ENCODE measurements at places on chromosomes 12 and 14.

DNA sequence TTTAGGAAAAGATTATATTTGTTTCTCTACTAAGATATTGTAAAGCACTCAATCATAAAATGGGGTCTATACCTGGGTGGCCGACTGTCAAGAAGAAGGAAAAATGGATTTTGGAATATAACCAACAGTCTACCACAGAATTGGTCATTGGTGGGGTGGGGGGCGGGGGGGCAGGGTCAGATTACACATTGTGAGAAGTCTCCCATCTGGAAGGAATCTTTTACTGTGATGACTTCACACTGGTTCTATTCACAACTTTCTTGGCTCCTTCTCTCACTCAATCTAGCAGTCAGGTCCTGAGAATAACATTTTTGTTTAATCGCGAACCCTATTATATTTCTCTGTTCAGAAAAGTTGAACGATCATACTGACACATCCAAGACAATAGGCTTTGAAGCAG is 8.7 kb upstream of the CLEC4E start:
- DNase-seq: no peak

DNA sequence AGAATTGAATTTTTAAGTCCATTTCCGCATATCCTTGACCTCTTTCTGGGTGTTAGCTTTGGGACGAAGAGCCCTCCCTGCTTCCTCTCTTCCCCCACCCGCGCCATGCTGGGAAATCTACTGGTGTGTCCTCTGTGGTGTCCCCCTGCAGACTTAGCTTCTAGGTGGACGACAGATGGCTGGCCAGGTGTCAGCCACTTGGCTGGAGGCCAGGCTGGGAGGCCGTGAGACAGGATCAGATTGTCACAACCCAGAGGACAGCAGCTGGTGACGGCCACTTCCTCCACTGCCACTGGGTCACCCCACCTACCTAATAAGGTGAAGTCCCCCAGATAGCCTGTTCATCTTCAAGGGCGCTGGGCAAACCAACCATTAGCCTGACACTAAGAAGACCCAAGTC is 13.3 kb upstream of the DTX1 start:
- no peak for DNase-seq

GRCh38 chr14:38078393-38078792 is 129.3 kb upstream of the SSTR1 start:
- peak; percentile 25 for DNase-seq

DNA sequence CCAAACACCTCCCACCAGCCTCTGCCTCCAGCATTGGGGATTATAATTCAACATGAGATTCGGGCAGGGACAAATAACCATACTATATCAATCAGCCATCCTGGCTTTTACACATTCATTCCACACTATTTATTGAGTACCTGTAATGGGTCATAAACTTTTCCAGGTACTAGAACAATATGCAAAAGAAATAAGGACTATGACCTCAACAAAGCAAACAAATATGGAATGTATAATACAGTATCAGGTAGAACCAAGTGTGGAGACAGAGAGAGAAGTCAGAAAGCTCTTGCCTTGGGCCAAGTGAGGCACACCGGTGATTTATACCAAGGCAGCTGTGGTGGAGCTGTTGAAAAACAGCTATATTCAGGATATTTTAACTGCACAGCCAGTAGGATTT is 116.3 kb downstream of the TSPAN8 start:
- DNase-seq: no peak

GRCh38 chr14:26598081-26598671 is 343 bp upstream of the NOVA1 start:
- no peak for DNase-seq

GRCh38 chr14:24337144-24337823 is 2.4 kb upstream of the ADCY4 start:
- no peak for DNase-seq

GRCh38 chr14:105135700-105136395 is 32.7 kb downstream of the JAG2 start:
- no peak for DNase-seq

DNA sequence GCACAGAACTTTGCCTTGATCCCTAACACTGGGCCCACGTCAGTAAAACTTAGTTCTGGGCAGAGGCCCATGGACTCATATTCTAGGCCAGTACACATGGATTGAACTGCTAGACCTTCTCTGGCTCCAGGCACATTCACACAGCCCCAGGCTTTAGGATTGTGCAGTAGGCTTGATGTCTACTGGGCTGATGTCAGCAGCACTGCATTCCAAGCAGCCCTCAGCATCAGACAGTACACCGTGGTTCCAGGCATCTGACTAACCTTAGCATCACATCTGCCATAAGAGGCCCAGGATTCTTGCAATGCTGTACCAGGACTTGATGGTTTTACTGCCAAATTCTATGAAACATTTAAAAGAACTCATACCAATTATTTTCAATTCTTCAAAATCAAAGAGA is 301.9 kb downstream of the CCER1 start:
- no peak for DNase-seq

- DNase-seq: peak; percentile 98
These were observed 42.3 kb upstream of the MDM1 start for GRCh38 chr12:68374307-68374982.

DNA sequence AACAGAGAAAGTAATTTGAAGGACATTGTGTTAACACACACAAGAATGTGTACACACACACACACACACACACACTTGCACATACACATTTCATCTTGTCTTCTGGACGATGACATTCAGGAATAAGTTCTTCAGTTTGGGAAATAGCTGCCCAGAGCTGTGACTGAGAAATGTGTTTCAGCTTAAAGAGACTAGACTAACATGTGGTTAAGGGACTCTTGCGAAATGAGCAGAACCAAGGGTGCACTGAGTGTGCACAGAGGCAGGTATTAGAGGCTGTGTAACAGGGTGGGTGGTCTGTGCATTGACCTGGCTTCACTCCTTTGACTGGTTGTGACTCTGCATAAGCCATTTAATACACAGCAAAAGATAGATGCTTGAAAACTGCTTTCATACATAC is 29.4 kb upstream of the KCNA5 start:
- no peak for DNase-seq

GRCh38 chr14:58297412-58297761 is 968 bp upstream of the ARID4A start:
- DNase-seq: peak; percentile 7

GRCh38 chr14:42200957-42201356 is 594.3 kb downstream of the LRFN5 start:
- DNase-seq: no peak

DNA sequence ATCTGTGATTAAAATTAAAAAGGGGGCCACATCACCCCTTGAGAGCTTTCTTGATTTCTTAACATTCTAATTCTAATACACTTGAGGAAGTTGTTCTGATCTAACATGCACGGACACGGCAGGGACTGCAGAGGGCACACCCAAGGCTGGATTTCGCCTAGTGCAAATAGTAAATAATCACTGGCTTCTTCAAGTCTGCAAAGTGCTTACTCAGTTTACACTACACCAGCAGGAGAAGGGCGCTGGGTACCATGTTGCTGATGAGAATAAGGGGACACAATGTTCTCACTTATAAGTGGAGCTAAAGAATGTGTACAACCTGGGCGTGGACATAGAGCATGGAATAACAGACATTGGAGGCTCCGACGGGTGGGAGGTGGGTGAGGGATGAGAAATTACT is 34.2 kb downstream of the TBX5 start:
- no peak for DNase-seq

DNA sequence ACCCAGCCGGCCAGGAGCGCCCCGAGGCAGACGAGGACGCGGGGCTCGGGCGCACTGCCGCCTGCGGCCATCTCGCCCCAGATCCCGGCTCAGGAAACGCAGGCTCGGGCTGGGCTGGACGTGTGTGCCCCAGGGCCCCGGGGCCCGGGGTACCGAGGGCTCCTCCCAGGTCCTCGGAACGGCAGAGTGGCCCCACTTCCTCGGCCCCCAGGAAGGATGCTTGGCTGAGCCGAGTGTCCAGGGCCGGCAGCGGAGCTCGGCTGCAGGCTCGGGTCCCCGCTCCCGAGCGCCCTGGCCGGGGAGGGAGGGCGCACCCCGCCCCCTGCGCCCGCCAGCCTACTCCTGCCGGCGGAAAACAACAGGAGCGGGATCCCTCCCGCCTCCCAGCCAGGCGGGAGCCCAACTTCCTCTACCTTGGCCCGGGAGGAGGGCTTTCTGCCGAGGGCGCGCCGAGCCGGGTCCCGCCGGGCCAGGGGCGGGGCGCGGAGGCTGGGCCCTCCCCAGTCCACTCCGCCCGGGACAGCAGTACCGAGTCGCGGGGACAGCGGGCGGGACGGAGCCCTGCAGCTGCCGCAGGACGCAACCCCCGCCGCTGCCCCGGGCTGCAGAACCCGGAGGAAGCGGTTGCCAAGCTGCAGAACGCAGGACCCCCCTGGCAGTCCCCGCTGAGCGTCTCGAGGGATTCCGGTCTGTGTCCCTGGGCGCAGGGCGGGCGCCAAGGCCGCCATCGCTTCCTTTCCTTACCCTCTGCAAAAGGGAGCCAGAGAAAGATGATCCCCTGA is at the start of gene VSIG10:
VSIG10 (minus strand) TSS at position 411 of the 782 bp plus-strand sequence; CDS start at position 71, 340 bp downstream.
- no peak for DNase-seq

DNA sequence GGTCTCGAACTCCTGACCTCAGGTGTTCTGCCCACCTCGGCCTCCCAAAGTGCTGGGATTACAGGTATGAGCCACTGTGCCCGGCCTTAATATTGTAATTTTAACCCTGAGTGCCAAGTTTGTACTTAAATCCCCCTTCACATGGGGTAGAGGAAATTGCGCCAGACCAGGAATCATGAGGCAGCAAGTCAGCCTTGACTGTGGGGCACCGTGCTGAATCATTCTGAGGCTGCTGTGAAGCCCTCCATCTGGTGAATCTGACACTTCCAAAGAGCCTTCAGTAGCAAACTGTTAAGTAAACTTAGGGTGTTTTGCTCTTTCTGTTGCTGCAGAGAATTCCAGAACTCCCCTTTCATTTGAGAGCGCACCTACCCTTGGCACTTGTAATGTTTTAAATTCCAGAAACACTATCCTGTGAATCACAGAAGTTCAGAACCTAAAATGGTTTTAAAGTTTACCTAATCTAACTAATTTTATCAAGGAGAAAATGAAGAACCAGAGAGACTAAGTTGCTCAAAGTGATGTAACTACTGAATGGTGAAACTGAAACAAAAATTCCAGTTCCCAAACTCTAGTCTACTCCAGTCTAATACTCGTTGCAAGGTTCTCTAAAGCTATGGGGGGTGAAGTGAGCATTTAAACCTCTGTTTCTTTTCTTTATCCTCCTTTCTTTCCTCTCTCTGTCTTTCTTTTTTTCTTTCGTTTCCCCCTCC is 7.5 kb downstream of the HEBP1 start:
- DNase-seq: peak; percentile 59

GRCh38 chr14:34643361-34643760 is 13.4 kb upstream of the SNX6 start:
- DNase-seq: no peak

- no peak for DNase-seq
These were observed 19.8 kb downstream of the NR1H4 start for GRCh38 chr12:100493396-100494012.

- no peak for DNase-seq
These were observed 48.9 kb upstream of the RIN3 start for GRCh38 chr14:92464716-92465115.

DNA sequence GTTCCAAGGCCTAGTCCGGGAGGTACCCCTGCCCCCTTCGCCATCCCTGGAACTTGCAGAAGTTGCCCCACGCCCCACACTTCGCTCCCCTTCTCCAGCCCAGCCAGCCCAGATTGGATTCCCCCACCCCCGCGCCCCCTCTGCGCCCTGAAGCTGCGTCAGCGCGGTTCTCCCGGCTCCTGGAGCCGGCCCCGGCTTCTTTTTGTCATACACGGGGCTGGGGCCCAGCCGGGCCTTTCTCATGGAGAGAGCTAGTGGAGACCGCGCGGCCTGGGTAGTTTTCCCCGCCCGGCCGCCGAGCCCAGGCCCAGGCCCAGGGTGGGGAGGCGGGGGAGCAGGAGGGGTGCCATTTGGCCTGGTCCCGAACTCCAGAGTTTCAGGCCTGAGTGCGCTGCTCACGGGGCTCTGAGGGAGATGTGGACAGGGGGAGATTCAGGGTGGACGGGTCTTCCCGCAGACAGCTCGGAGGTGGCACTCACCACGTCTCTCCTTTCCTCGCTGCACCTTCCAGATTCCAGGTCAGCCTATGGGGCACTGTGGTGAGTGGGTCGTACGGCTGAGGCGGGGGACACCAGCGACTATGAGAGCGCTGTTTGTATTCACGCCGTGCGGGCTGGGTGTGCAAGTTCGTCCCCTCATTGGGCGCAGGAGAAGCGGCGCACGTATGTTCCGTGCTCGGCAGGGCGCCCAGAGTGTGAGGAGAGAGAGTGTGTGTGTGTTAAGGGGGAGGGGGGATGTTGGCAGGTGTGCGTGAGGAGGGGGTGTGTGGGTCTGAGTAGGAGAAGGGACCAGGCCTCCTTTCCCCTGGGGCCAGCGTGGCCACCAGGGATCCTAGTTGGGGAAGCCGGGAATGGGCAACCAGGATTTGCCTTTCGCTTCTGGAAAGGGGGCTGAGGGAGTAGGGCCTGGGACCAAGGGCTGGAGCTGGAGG is 785 bp upstream of the LHX5 start:
- no peak for DNase-seq

GRCh38 chr12:122184517-122184916 is 1.6 kb downstream of the LRRC43 start:
- no peak for DNase-seq

- peak; percentile 24 for DNase-seq
These were observed 29.1 kb upstream of the SOS2 start for GRCh38 chr14:50260511-50260910.

DNA sequence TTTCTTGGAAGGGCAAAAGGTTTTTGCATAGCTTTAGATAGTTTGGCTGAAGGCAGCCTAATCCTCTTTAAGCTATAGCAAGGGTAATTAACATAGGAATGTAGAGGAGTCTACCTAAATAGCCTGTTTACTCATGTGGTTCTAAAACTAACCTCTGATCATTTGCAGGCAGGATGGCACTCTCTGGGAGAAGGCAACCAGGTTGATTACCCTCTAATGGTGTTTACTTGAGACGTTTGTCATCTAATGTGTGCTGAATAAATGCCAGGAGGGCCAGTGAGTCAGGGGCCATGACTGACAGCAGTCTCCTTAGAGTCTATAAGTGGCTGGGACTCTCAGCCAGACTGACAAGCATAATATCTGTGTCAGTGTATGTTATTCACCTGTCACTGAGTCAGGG is 286.4 kb downstream of the PCNX1 start:
- DNase-seq: no peak

GRCh38 chr12:2347844-2348481 is 295.2 kb downstream of the CACNA1C start:
- no peak for DNase-seq

All from MM.1S (cell line).